Renal cortex interstitium (tissue), 15 donors: ENCODE measurements at places on chromosomes 13 and 19.

DNA sequence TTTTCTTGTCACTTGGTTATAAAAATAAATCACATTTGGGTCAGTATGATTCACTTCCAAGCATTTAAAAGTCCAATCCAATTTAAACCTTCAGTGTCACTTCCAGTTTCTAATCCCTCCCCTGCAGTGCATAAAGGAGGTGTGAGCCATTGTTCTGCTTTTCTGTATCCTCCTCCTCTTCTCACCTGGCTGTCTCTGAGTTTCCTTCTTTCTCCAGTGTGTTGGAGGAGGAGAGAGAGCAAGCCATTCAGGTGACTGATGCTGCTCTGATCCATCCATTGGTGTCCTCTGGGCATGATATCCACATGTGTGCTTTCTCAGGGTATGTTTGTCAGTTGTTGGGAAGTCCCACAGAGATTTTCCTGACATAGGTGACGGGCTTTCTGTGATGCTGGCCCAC lies 1.2 kb downstream of the NUDT15 start:
- no peak for DNase-seq

DNA sequence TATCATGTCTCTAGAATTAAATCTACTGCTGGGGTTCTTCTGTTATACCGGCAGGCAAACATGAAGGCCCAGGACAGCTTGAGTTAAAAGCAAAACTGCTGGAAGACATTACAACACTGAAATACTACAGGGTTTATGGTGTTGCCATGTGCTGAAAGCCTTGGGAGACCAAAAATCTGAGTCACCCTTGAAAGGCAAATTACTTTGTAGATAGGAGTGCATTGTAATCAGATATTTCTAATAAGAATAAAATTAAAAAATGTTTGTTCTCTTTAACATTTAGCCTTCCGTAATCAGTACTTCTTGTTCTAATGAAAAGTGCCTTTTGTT lies 181.3 kb downstream of the PCDH9 start:
- DNase-seq, result no peak

- no peak for DNase-seq
Observed at GRCh38 chr13:49638030-49638743, 9.9 kb downstream of the ARL11 start.

GRCh38 chr19:27974082-27974513 lies 1238.9 kb downstream of the UQCRFS1 start:
- no peak for DNase-seq

- DNase-seq, result no peak
Observed at GRCh38 chr13:92805766-92806165, 420.8 kb upstream of the GPC6 start.

DNA sequence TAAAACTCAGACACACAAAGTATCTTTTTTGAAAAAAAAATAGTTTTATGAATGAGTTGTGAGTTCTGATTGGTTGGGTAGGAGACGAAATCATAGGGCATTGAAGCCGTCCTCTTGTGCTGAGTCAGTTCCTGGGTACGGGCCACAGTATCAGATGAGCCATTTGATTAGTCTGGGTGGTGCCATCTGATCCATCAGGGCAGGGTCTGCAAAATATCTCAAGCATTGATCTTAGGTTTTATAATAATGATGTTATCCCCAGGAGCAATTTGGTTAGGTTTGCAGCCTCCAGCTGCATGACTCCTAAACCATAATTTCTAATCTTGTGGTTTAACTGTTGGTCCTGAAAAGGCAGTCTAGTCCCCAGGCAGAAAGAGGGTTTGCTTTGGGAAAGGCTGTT lies 1310.6 kb downstream of the SLITRK1 start:
- DNase-seq, result no peak

DNA sequence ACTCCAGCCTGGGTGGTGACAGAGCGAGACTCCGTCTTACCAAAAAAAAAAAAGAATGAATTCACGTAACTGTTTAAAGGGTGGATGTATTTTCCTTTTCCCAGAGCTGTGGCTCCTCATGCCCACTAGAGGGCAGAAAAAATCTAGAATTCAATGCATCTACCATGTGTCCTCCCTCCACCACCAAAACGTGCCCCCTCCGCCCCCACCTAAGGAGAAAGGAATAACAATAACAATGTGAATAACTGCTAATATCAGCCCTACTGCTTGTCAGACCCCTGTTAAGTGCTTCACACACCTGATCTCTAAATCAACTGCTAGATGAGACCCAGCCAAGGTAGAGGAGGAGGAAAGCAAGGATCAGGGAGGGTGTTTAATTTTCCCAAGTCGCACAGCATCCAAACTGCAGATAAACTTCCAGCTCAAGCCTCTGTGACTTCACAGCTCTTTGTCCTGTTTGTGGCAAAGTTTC lies 20.2 kb upstream of the PNMA8B start:
- no peak for DNase-seq

GRCh38 chr19:51010066-51010795 lies 8.8 kb upstream of the KLK8 start:
- DNase-seq, result no peak

DNA sequence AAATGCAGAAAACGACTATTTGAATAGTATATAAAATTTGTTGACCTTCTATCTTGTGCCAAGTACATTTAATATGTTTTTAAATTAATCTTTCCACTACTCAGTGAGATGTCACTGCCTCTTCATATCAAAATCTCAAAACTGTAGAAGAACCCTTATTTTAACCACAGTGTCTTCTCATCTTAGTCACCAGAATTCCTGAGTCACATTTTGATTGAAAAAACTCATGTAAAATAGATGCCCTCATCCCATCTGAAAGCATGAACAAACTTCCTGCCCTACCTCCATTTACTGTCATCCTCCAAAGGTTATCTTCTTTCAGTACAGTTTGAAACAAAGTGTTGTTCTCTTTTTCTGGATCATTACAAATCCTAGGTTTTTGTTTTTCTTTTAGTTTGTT lies 1215.4 kb downstream of the PCDH9 start:
- no peak for DNase-seq

DNA sequence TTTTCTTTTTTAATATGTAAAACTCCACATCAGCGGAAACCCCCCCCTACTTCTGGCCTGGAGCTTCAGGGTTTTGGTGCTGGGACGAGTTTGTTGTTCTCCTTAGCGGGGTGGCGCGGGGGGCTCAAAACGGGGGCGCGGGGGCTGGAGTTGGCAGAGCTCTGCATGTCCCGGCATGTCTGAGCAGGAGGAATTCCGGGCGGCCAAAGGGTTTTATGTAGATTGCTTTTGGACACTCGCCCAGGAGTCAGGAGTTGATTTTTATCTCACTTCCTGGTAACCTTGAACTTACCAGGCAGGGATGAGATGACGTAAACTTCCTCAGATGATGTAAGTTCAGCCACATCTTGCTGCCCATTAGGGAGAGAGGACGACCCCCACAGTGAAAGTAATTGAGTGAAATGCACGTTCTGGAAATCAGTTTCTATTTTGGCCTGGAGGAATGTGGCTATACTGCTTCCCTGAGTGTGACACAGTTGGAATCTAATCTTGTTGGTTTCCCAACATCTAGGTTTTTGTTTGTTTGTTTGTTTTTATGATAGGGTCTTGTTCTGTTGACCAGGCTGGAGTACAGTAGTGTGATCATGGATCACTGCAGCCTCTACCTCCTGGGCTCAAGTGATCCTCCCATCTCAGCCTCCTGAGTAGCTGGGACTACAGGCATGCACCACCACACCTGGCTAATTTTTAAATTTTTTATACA lies 21.0 kb upstream of the GDF15 start:
- DNase-seq, result peak; percentile 83

DNA sequence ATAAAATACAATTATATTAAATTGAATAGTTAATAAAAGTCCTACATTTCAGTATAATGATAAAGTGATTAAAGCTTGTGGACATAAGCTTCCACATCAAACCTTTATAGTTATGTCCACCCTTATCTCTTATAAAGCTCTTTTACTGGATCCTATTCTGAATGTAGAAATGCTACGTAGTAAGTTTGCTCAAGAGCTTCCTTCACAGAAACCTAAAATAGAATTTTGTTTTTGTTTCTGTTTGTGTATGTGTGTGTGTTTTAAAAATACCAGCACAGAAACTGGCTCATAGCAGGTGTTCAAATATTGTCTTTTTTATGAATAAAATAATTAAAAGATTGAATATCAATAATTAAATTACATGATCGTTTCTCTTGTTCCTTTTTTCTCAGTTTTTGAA lies 21.0 kb upstream of the UFM1 start:
- no peak for DNase-seq

DNA sequence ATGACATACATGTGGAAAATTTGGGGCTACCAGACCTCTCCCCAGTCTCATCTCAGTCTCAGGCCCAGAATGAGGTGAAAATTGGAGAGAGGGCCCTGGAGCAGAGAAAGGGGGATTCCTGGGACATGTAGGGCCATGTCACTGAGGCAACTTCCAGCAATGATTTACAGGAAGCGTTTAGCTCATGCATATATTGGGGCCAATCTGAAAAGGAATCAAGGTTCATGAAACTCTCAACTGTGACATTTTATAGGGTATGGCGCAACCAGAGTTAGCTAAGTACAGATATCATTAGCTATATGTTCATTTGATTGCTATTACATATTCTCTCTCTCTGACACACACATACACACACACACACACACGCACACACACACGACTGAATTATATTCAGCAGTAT lies 86.3 kb downstream of the RNASEH2B start:
- no peak for DNase-seq

- no peak for DNase-seq
Observed at GRCh38 chr13:98446234-98446621, 130.7 kb downstream of the STK24 start.

- DNase-seq, result no peak
Observed at GRCh38 chr19:1394252-1395193, 6.8 kb downstream of the GAMT start.

DNA sequence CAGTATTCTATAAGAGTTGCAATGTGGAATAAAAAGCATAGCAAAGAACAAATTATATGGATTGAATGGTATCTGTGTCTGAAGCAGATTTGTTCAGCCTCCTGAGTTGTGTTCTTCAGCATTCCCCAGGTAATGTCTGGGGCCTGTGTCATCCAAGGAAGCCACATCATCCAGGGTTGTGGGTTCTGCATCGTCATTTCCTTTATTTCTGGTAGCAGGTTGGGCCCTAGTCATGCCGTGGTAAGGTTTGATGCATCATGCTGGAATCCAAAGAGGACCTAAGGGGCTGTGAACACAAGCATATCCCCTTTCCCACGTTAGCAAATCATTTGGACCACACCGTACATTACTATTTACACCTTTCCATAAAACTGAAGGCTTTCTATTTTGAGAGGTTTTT lies 131.0 kb upstream of the ZNF91 start:
- DNase-seq, result no peak

GRCh38 chr19:36719687-36720556 lies 32.5 kb downstream of the ZNF567 start:
- DNase-seq, result no peak
